ENCODE measurements at places on chromosomes 1 and 21.

GRCh38 chr1:115089420-115090185 is at the start of gene TSPAN2:
Gene TSPAN2 (minus strand): TSS chr1:115089503. CDS start chr1:115089432, 71 bp downstream.
- peak; percentile 77 for DNase-seq

DNA sequence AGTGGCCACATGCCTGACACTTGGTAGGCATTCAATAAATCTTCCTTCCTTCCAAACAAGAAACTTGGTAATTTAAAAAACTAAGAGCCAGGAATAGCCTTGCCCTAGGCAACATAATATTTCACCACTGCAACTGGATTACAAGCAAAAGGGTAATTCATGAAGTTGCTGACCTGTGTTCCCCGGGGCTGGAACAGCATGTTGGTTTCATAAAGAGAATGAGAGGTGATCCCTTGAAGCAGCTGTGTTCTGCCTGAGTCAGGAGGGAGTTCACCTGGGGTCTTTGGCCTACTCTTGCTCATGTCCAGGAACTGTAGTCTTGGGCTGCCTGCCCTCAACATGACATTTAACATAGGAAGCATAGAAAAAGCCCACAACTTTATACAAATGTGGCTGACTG is 329.0 kb upstream of the DAB1 start:
- DNase-seq, result no peak

- DNase-seq, result no peak
Measured at GRCh38 chr1:173342736-173343135, 134.4 kb upstream of the PRDX6 start.

DNA sequence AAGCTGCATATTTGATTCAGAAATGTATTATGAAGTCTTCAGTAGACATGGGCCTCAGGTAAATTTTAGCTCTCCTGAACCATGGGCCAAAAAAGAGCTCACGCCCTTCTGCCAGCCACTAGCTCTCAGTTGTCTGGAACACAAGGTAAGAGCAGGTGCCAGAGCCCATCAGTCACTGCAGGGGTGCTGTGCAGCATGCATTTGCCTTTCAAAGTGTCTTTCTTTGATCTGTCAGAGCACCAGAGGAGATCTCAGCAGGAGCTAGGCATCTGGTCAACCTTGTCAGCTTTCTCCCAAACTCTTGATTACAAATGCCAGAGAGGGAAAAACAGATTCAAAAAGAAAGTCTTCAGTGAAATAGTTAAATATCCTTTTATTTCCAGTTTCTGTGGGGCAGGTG is 332.3 kb downstream of the COL11A1 start:
- no peak for DNase-seq

GRCh38 chr1:41672173-41672572 is 187.7 kb upstream of the EDN2 start:
- DNase-seq, result no peak

DNA sequence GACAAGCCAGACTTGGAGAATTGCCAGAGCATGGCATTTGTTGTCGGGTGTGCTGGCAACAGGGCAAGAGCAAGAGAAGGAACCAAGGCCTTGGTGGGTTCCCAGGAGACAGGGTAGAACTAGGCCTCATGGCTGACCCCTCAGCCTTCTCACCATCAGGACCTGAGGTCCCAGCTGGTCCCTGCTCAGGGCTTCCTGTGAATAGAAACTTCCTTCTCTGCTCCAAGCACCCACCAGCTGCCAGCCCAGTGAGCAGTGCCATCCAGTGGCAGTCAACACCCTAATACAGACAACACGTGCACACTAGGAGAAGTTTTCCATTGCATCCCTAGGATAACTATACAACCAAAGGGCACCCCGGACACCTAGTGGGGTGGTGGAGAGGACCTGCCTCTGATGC is 22.8 kb downstream of the S100A6 start:
- DNase-seq, result no peak

- DNase-seq, result no peak
Measured at GRCh38 chr1:54453022-54453421, 46.8 kb upstream of the SSBP3 start.

DNA sequence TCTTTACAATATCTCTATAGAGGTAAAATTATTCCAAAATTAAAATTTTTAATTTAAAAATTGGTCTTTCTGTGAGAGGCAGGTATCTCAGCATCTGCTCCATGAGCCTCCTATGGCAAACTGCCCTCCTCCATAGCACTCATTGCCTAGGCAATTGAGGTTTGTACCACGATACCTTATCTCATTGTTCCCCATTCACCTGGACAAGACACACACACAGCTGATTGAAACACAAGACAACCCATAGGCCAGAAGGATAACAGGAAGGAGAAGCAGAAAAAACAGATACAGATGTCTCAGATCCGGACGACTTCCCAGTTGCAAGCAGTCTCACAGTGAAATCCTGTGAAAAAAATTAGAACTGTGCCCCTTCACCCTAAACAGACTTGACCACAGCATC is 24.3 kb downstream of the RHBDL2 start:
- DNase-seq, result no peak

- no peak for DNase-seq
Measured at GRCh38 chr1:64234714-64235113, 31.3 kb downstream of the UBE2U start.

DNA sequence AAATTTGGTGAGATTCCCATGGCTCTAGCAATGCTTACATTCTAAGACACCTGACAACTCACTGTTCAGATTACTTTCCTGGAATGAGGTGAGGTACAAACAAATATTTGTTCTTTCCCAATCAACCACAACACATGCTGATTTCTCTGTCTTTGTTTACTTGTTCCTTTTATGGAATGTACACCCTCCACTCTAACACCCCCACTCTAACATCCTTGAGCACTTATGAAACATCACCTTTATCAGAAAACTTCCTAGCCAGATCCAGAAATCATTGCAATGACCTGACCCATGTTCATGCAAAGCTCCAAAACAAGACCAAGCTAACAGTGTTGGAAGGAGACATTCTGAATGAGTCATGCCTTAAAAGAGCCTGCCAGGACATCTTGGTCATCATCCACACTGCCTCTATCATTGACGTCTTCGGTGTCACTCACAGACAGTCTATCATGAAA is 35.5 kb downstream of the HSD3B1 start:
- DNase-seq, result no peak

GRCh38 chr1:72547412-72547811 is 265.1 kb upstream of the NEGR1 start:
- DNase-seq, result no peak

- no peak for DNase-seq
Measured at GRCh38 chr1:178189814-178190213, 95.9 kb downstream of the RASAL2 start.

DNA sequence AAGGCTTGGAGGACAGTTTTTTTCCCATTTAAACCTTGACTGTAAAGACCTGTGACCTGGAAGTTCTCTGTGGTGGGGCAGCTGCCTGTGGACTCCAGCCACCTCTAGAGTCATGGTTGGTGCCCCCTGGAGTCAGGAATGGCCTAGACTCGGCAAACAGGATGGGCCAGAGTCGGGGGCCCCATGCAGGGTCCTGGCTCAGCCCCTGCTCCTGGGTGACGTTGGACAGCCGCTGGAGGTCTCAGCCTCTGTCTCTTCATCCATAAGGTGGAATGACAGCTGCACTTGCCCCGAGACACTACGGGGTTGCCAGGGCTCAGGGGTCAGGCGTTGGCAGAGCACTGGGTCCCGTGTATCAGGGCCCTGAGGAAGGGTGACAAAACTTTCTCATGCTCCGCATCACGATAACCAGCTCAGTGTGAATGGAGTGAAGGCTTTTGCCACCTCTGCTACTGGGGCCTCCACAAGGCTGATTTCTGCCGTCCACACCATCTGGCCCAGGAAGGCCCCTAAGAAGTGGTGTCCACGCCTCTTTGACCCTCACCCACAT is 58.5 kb upstream of the TTC34 start:
- DNase-seq, result no peak

DNA sequence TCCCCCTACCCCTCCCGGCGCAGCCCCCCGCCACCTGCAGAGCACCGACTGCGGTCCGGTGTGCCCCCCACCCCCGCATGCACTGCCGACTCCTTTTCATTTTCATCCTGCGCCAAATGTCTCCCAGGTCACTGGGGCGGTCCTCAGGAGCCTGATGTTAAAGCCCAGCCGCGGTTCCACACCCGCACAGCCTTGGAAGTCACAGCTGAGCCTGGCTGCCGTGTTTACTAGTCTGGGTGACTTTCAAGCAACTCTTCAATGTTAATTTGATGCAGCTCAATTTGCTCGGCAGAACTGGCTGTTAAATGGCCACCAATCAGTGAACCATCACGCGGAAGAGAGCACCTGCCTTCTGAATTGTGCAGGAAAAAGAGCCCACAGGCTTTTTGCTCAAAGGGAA is 27.2 kb downstream of the THAP3 start:
- no peak for DNase-seq

GRCh38 chr1:111603979-111604378 is 15.6 kb upstream of the RAP1A start:
- DNase-seq, result peak; percentile 81

DNA sequence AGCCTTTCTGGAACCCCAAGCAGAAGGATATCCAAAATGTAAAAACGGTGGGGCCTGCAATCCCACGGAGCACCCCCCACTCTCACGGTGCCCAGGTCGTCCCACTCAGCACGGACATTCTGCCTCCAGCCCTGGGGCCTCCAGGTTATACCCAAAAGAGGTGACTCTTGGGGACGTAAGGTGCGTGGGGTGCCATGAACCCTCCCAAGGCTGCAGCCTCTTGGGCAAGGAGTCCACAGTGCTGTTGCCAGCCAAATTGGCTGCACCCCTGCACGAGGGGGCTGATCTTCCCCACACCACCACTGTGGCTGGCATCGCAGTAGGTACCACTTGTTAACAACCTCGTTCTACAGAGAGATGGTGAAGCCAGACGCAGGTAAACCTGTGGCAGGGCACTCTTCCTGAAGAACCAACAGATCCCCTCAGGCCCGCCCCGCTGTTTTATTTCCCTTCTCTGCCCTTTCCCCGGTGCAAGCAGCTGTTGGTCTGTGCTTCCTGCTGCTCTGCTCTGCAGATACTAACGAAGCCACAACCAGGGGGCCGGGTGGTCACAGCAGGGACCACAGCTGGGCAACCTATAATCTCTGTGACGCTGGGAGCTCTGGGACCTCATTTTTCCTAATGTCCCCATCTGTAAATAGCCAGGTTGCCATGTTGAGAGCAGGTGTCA is 8.7 kb downstream of the TFF3 start:
- DNase-seq, result no peak

DNA sequence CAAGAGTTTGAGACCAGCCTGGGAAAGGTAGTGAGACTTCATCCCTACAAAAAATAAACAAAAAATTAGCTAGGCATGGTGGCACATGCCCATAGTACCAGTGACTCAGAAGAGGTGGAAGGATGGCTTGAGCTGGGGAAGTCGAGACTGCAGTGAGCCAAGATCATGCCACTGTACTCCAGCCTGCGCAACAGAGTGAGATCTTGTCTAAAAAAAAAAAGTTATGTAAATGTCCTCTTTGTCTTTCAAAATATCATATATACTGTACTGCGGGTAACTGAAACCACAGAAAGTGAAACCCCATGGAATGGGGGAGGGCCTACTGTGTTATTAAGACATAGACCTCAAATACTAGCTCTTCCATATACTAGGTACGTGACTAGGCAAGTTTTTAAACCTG is 20.8 kb downstream of the ACADM start:
- peak; percentile 7 for DNase-seq

GRCh38 chr1:228216371-228217320 is 8.8 kb downstream of the OBSCN start:
- DNase-seq, result no peak

DNA sequence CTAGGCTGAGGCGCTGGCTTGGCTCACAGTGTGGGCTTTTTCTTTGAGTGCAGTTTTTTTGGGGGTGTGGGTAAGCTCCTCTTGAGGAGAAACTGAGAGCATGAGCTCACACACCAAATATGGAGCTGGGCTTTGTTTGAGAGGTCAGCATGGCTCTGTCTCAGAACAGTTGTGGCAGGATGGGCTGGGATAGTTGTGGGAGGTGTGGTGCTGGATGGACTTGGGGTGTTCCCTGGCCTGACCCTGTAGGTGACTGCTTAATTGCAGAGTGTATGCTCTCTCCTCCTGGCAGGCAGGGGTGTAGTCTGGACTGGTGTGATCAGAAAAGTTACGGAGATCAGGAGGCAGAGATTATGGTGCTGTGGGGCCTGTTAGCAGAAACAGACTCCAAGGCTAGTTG is 64.3 kb upstream of the PGBD5 start:
- no peak for DNase-seq

GRCh38 chr21:20852866-20853265 is 145.3 kb upstream of the NCAM2 start:
- DNase-seq, result no peak

DNA sequence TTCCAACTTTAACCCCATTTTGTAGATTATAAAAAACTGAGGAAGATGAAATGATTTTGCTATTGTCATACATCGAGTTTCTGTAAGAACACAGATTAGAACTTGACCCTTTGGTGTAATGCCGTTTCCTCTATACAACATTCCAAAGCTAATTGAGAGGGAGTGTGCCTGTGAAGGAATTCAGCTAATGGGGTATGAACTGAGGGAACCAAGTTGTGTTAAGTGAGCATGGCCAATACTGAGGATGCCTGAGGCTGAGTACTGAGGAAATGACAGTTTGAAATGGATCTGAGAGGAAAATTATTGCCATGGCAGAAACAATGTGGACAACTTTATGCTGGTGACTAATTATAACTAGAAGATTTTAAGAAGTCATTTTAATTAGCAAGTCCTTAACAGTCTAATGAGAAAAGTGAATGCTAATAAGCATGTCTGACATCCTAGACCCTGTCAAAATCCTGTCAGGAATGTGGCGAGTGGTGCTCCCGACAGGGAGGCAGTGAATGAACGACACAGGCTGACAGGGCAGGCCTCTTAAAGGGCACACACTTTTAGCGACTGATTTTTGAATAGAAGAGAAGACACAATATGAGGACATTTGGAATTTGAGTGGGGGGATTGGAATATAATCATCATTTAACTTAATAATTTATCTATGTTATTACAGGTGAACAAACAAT is 262.5 kb downstream of the HLX start:
- no peak for DNase-seq

- DNase-seq, result no peak
Measured at GRCh38 chr1:241240069-241240468, 116.9 kb downstream of the RGS7 start.

GRCh38 chr1:970242-970972 is 4.1 kb downstream of the PLEKHN1 start:
- DNase-seq, result no peak

GRCh38 chr1:29668551-29669157 is 432.3 kb downstream of the PTPRU start:
- DNase-seq, result no peak

GRCh38 chr1:47772960-47773682 is 224.1 kb downstream of the TRABD2B start:
- no peak for DNase-seq

DNA sequence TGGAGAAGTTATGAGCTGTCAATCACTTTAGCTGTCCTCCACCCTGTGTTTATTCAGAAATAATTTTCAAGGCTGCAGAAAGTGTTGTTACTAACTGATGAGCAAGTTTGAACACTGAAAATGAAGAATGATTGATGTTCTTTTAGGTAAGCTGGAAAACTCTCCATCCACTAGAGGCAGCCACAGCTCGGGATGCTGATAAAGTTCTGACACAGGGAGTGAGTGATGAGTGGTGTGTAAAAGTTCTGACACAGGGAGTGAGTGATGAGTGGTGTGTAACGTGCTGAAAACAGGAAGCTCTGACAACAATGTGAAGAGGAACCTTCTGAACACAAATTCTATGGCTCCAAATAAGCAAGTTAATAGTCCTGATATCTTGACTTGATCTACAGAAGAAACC is 197.5 kb upstream of the PTBP2 start:
- DNase-seq, result no peak
